Cortex of kidney (tissue), 1 donor: ENCODE measurements at places on chromosomes 5 and 9.

- no peak for DNase-seq
These were observed 86.9 kb upstream of the ALDH1B1 start for GRCh38 chr9:38305582-38305981.

DNA sequence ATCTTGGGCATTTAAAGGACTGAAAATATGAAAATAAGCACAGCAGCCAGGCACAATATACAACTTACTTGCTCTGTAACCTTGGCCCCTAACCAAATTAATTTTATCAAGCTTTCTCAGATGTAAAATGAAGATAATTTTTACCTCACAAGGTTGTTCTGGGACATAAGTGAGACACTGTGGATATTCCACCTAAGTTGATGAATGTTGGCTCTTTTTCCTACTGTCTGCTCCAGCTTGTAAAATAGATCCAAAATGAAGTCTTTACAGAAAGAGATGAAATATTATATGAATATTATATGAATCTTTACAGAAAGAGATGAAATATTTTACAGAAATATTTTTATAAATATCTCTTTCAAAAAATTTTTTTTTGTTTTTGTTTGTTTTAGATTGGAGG is 270.1 kb downstream of the DNAH5 start:
- no peak for DNase-seq

DNA sequence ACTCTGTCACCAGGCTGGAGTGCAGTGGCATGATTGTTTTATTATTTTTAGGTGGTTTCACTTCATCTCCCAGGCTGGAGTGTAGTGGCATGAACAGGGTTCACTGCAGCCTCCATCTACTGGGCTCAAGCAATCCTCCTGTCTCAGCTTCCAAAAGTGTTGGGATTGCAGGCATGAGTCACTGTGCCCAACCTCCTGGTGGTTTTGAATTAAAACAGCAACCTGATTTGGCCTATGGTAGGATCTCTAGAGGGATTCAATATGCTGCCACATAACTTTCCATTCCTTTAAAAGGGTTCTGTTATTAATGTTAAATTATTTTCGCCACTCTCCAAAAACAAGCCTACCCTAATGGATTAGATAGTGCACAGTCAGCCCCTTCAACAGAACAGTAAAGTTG is 9.9 kb upstream of the HSPA4 start:
- DNase-seq: no peak

- no peak for DNase-seq
These were observed 716 bp downstream of the HARS1 start for GRCh38 chr5:140690376-140690932.

DNA sequence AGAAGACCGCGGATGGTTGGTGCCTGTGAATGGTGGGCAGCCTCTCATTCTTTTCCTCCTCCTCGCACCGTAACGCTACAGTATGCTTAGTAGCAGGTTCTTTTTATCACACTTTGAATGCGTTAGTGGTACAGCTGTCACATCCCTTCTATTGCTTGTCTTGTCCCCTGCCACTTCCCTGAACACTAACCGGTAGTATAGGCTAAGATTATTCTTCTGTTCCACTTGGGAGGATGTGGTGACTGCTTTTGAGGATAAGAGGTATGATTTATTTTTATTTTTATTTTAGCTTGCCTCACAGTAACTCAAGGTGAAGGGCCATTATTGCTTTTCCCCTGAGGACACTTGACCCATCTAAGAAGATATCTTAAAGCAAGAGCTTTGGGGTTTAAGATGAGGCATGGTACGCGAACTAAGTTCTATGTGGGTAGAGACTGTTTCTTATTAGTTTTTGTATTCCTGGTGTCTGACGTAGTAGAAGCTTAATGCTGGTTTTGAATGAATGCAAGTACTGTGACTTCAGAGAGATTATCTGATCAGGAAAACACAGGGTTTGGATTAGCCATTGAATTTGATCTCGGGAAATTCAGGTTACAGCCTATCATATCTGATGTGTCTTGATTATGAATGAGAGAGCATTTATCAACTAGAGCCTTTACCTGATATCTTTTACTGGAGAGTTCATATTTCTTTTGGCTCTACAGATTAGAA is 951 bp downstream of the UNC13B start:
- no peak for DNase-seq

GRCh38 chr5:10649666-10650380 is 86.0 kb downstream of the ANKRD33B start:
- no peak for DNase-seq

- DNase-seq: no peak
These were observed 40.8 kb downstream of the NNT start for GRCh38 chr5:43643750-43644149.

DNA sequence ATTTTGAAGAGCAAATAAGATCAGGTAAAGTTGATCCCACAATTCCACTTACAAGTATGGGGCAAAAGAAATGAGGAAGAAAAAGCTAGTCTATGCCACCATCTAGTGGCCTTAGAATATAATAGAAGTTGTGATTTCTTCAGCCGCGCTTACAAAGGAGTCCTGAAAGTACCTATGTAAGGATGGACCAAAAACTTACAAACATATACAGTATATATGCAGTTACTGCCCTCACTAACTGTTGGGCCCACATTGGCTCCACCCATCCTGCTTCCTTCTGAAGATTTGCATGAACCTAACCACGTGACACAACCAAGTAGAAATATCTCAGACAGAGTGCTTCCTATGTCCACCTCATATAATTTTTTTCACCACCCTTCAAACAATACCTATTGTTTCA is 11.7 kb upstream of the OR13D1 start:
- no peak for DNase-seq

- DNase-seq: no peak
These were observed 12.7 kb downstream of the CD180 start for GRCh38 chr5:67183859-67184258.

- no peak for DNase-seq
These were observed 12.2 kb downstream of the IL9 start for GRCh38 chr5:135883441-135883840.

DNA sequence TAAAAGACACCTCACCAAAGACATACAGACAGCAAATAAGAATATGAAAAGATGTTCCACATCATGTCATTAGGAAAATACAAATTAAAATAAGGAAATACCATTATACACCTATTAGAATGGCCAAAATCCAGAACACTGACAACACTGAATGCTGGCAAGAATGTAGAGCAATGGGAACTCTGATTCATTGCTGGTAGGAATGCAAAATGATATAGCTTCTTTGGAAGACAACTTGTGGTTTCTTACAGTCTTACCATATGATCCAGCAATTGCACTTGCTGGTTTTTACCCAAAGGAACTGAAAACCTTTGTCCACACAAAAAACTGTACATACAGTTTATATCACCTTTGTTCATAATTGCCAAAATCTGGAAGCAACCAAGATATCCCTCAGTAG is 6.5 kb downstream of the TMEM161B start:
- DNase-seq: no peak

DNA sequence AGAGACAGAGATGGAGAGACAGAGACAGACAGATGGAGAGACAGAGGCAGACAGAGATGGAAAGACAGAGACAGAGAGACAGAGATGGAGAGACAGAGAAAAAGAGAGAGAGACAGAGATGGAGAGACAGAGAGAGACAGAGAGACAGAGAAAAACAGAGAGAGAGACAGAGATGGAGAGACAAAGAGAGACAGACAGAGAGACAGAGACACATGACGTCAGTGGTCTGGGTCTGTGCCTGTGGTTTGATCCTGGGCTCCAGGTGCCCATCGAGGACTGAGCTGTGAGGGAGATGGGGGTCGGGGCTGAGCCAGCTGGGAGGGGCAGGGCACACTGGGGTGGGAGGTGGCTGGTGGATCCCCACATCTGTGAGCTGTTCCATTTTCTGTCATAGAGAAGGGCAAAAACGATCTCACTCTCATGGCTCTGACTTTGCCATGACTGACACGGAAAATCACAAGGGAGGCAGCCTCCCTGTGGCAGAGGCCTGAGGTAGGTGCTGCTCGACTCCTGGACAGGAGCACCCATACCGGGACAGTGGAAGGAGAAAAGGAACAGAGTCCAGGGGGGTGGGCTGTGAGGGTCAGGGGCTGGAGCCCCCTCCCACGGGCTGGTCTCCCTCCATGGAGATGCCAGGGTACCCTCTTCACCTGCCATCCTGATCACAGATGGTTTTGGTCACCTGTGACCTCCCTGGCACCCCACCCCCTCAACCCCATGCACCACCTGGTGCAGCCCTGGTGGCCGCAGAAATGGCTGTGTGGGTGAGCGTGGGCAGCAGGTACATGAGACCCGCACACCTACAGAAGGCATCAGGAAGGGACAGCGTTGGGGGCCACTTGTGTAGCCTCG is 28.8 kb downstream of the GLT6D1 start:
- DNase-seq: no peak

GRCh38 chr5:87116825-87117512 is 150.7 kb upstream of the RASA1 start:
- no peak for DNase-seq

DNA sequence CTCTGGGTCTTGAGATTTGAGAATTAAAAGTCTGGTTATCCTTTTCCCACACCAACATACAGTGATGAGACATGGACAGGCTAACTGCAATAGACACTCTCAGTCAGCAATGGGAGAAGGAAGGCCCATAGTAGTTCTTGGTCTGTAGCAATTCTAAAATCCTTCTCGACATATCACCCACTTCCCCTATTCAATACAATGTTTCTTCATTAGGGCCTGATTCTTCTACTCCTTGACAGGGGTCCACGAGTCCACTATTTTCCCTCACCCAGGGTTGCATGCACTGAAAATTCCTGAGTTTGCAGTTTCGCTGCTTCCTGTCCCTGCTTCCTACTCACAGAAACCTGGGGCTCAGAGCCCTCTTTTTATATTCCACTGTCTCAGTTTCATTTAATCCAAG is 402.8 kb downstream of the MAT2B start:
- DNase-seq: no peak

DNA sequence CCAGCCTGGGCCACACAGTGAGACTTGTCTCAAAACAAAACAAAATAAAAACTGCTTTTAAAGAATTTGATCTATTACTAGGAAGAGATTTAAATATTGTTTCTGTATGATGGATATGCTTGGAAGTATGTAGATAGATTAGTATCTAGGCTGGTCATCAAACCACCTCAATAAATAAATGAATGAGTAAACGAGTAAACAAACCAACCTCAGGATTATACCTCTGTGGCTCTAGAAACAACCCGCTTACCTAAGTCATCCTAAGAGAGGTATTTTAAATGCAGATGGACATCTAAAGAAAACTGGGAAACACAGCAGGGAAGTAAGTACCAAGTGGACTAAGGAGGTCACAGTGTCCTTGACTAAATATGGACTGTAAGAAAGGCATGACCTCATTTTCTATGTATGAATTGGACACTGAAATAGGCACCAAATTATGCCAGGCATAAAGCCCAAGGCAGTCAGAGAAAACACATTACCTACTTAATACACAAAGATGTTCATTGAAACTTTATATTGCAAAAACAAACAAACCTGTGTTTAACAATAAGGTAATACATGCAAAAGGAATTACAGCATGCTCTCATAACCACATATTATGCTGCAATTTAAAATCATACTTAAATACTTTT is 7.3 kb downstream of the ANKH start:
- no peak for DNase-seq

DNA sequence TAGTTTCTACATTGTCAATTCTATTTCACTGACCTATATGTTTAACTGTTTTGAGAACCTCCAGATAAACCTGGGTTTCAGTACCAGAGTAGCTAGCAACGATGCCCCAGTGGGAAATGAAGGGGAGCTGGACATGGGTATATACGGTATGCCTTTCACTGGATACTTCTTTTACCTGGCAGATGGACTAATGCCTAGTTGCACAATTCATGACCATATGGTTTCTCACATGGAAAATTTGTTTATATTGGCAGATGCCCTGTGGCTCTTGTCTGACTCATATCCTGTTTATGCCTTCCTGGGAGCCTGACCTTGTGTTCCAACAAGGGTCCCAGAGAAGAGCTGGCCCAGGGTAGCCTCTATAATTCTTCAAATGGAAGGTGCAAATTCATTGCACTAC is 144.1 kb downstream of the MAT2B start:
- no peak for DNase-seq

- DNase-seq: no peak
These were observed 184.4 kb upstream of the DMRT1 start for GRCh38 chr9:656926-657568.

- no peak for DNase-seq
These were observed 2.1 kb downstream of the PCDHGA7 start for GRCh38 chr5:141384471-141385267.

- DNase-seq: no peak
These were observed 36.2 kb upstream of the MEGF9 start for GRCh38 chr9:120750421-120750820.

GRCh38 chr9:114116126-114116747 is 17.1 kb upstream of the KIF12 start:
- no peak for DNase-seq

- DNase-seq: no peak
These were observed 9.8 kb downstream of the SLC31A2 start for GRCh38 chr9:113160571-113160970.

GRCh38 chr5:77768978-77769377 is 7.2 kb downstream of the TBCA start:
- no peak for DNase-seq

GRCh38 chr5:138905541-138905940 is 30.4 kb upstream of the LRRTM2 start:
- DNase-seq: no peak

GRCh38 chr5:138603249-138603920 is 28.2 kb upstream of the HSPA9 start:
- no peak for DNase-seq

- DNase-seq: no peak
These were observed 82.1 kb upstream of the IL33 start for GRCh38 chr9:6133346-6134063.

DNA sequence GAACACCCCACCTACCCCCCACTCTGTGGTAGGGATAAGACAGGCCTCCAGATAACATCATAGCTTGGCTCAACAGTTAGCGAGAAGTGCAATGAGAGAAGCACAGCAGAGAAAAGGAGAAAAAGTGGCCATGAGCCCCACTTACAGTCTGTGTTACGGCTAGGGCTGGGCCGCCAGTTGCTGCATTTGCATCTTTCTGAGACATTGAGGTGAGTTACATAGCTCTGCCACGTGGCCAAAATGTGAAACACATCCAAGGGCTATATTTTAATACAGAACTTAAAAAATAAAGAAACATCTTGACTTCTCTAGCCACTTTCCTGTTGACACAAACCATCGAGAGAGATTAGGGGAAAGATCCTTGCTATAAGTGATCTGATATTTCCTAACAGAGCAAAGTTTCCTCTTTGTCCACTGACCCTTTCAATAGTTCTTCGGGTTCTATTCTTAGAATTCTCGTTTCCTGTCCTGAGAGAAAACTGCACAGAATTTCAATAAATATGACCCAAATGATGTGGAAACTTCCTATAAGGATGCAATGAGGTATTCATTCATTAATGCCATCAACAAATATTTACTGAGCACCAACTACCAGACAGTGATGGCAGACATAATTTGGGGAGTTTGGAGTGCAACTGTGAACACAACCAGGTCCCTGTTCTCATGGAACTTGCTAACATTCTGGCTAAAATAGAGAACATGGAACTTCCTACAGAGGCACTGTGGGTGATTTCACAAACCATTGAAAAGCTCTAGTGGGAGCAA is 3.2 kb upstream of the TLE4 start:
- no peak for DNase-seq

- DNase-seq: no peak
These were observed 22.7 kb downstream of the CLINT1 start for GRCh38 chr5:157836121-157836753.

- no peak for DNase-seq
These were observed 49.6 kb upstream of the PSD2 start for GRCh38 chr5:139745800-139746690.
